ENCODE measurements at places on chromosomes 4 and X.

DNA sequence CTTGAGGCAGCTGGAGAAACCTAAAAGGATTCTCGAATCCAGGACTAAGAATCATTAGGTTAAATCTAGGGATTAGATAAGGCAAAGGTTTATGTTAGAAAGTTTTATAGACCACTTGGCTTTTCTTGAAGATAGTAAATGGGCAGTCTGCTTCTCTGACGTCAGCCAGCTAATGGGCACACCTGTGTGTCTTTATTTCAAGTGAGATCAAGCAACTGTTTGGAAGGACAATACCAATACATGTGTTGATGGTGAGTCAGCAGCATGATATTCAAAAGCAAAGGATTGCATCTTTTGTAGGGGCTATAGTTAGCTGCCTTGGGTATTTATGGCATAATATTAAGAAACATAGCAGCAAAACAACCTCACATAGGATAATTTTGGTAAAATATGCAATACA lies 46.5 kb upstream of the GRPR start:
- no peak for DNase-seq

DNA sequence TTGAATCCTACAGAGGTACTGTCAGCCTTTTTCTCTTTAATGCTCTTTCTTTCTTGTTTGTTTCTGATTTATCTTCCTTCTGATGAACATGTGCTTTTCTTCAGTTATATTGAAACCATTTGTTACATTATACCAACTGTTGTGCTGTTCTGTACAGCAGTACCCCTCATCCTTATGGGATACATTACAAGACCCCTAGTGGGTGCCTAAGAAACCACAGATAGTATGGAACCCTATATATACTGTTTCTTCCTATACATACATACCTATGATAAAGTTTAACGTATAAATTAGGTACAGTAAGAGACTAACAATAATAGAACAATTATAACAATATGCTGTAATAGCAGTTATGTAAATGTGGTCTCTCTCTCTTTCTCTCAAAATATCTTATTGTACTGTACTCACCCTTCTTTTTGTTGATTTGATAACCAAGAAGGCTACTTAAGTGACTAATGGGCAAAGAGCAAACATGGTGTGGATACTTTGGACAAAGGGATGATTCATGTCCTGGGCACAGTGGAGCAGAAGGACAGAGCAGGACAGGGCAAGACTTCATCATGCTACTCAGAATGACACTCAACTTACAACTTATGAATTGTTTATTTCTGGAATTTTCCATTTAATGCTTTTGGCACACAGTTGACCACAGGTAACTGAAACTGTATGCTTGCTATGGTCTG lies 10.7 kb upstream of the YIPF7 start:
- no peak for DNase-seq

GRCh38 chrX:108299101-108299591 lies 139.1 kb downstream of the COL4A6 start:
- DNase-seq, result no peak

GRCh38 chr4:170269950-170270349 lies 180.2 kb upstream of the AADAT start:
- DNase-seq, result no peak

DNA sequence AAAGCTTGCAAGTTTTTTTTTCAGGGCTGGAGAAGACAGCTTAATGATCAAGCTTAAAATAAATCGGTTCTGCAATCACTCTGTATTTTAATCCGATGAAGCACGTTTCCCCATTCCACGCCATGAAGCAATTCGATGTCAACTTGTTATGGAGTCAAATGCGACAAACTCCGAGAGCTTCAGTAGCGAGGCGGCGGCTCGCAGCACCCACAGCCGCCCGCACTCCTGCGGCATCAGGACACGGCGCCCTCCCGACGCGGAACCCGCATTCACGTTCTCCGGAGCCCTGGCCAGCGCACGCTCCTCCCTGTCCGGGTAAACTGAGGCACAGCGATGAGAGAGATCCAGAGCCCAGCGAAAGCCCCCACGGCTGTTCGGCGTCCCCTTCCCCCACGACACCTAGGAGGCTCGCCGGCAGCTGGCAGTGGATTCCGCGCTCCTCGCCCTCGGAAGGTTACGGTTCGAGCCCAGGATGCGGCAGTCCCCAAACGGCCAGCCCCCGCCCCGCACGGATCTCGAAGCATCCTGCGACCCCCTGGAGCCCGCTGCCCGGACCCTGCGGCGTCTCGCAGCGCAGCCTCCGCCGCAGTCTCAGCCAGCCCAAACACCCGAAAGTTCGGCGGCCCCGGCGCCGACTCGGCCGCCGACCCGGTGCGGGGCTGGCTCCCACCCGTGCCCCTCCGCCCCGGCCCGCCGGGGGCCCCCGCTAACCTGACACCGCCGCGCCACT lies 507 bp downstream of the MFAP3L start:
- no peak for DNase-seq

GRCh38 chr4:102564399-102565059 lies 63.4 kb downstream of the NFKB1 start:
- no peak for DNase-seq

- DNase-seq, result no peak
Measured at GRCh38 chrX:97740044-97740443, 856.3 kb downstream of the RPA4 start.

GRCh38 chr4:112563431-112564200 lies 47.6 kb upstream of the NEUROG2 start:
- DNase-seq, result no peak
